Left kidney (tissue), 8 donors: ENCODE measurements at places on chromosomes 6 and 20. TPM values are rescaled to one million over a fixed set of nuclear protein-coding genes. Genes with fewer than 3 reads are reported as not detected.

PPIL6 gene
- polyA plus RNA-seq, result 21.5 TPM

CGA gene
- 0.38 TPM for polyA plus RNA-seq

SYTL3 gene
- 3.4 TPM for polyA plus RNA-seq

- DNase-seq, result no peak
Observed at GRCh38 chr6:139430899-139431601, 56.6 kb upstream of the CITED2 start.

DNA sequence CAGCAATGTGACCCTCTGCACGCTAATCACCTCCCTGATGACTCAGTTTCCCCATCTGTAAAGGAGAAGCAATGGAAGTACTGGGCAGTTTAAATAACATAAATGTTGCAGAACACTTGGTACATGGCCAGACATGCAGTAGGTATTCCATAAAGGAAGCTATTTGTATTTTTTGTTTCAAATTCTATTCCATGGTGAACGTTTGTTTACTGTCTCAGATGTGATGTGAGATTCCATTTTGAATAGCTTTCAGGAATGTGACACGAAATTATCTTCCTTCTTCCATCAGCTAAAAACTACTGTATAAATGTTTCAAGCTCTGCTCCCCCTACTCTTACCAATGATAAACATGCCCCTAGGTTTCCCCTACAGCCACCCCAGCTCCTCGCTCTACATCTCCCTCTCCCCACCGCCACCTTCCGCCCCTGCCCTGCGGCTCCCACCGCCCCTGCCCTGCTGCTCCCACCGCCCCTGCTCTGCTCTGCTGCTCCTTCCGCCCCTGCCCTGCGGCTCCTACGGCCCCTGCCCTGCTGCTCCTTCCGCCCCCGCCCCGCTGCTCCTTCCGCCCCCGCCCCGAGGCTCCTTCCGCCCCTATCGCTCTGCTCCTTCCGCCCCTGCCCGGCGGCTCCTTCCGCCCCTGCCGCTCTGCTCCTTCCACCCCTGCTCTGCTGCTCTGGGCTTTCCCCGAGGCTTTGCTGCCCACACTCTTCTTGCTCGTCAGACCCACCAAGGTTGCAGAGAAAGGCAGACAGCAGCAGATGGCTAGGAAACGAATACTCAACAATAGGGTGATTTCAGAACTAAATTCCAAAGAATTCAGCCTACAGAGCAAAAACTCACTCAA, 78.9 kb downstream of the THBS2 start:
- DNase-seq, result no peak

GRCh38 chr6:75759207-75759606, 10.2 kb downstream of the MYO6 start:
- DNase-seq, result no peak

DNA sequence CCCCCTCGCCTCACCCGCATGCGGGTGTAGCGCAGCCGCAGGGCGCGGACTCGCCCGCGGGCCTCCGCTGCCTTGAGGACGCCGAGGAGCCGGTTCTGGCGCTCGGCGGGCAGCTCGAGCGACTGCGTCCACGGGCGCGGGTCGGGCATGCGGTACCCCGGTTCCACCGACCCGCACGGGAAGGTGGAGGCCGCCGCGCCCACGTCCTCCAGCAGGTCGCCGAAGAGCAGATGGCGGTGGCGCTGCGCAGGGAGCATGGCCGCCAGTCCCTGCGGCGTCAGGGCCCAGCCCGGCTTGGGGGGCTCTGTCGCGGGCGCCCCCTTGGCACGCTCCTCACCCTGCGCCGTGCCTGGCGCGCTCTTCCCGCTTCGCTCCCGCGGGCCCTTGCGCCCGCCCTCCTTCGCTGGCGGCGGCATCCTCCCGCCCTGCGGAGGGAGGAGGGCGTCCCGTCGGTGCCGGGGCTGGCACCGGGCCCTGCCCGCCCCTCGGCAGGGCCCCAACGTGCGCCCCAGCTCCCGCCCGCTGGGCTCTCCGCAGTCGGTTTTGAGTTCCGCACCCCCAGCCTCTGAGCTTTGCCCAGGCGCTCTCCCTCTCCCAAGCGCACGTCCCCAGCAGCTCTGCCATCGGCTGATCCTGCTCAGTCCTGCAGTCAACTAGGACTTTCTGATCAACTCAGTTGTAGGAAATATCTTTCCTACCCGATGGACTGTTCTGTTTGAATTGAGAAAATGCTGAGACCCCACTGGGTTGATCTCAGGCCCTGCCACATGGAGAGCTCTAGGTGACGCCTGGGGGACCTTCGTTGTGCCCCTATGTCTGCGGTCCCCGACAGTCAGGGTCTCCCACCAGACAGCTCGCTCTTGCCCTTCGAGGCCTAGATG, at the start of gene LKAAEAR1:
Gene LKAAEAR1 (minus strand): TSS at position 595 of the 881 bp plus-strand sequence. CDS start 179 bp downstream, at position 416.
- DNase-seq, result no peak

DNA sequence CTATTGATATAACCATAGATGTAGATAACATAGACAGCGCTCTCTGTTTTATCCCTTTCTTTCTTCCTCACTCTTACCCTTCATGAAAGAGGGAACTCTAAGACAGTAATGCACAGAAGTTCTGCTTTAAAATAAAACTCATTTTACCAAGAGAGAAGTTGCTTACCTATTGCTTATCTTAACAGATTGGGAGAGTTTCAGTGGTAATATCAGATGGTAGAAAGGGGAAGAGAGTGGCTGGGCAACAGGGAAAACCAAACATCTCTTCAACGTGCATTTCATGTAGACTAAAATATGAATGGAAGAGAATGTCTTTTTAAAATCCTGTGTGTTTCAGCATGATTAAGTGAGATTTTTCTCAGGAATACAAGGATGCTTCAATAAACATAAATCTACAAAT, 45.3 kb upstream of the SIRPG start:
- no peak for DNase-seq
